Vagina (tissue), 2 donors: ENCODE measurements at places on chromosomes 5 and 9. TPM values are rescaled to one million over a fixed set of nuclear protein-coding genes. Genes with fewer than 3 reads are reported as not detected.

Gene PCDHB3
- total RNA-seq: 2.0 TPM

Gene ITGA1
- 42.7 TPM for total RNA-seq

Gene SURF6
- 12.8 TPM for total RNA-seq

Gene LECT2
- not detected for total RNA-seq

Gene GAPT
- not detected for total RNA-seq

Gene IL4
- not detected for total RNA-seq

Gene ROR2
- 22.3 TPM for total RNA-seq

Gene HEMGN
- total RNA-seq: not detected

Gene FOXE1
- total RNA-seq: 7.9 TPM

Gene DOCK8
- total RNA-seq: 18.4 TPM

Gene CAVIN4
- total RNA-seq: 0.49 TPM

- no peak for DNase-seq
- H3K4me3 ChIP-seq: no peak overlapping the region
- H3K27ac ChIP-seq: no peak overlapping the region
- no peaks in the 10 kb centered on the region for H3K27me3 ChIP-seq
Measured at GRCh38 chr9:115107701-115108100, 10.3 kb downstream of the TNC start.

- no peak for DNase-seq
- H3K27me3 ChIP-seq: no peaks in the 10 kb centered on the region
- H3K36me3 ChIP-seq: no peaks in the 10 kb centered on the region
- no peak overlapping the region for H3K27ac ChIP-seq
- H3K4me1 ChIP-seq: no peaks in the 10 kb centered on the region
- H3K4me3 ChIP-seq: no peak overlapping the region
Measured at GRCh38 chr5:126640866-126641265, 40.1 kb downstream of the PHAX start.

- H3K27ac ChIP-seq: no peak overlapping the region
- peaks cover 27% of the 10 kb centered on the region for H3K36me3 ChIP-seq
- H3K4me1 ChIP-seq: peaks cover 10% of the 10 kb centered on the region
- no peak overlapping the region for H3K4me3 ChIP-seq
- no peak for DNase-seq
- H3K27me3 ChIP-seq: no peaks in the 10 kb centered on the region
Measured at GRCh38 chr5:7856855-7857254, 5.9 kb upstream of the CFAP90 start.

GRCh38 chr5:165627548-165628170 lies 2122.2 kb downstream of the MAT2B start:
- no peaks in the 10 kb centered on the region for H3K36me3 ChIP-seq
- no peaks in the 10 kb centered on the region for H3K27me3 ChIP-seq
- no peak overlapping the region for H3K27ac ChIP-seq
- DNase-seq: no peak
- no peaks in the 10 kb centered on the region for H3K4me1 ChIP-seq

DNA sequence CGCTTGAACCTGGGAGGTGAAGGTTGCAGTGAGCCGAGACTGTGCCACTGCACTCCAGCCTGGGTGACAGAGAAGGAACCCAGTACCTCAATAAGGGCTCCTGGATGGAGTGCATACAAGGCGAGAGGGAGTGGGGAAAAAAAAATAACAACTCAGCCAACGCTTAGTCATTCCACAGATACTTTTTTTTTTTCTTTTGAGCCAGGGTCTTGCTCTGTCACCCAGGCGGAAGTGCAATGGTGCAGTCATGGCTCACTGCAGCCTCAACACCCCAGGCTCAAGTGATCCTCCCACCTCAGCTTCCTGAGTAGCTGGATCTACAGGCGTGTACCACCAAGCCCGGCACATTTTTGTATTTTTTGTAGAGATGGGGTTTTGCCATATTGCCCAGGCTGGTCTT lies 59.5 kb upstream of the GGTA1 start:
- peaks cover 29% of the 10 kb centered on the region for H3K4me1 ChIP-seq
- H3K27me3 ChIP-seq: no peaks in the 10 kb centered on the region
- H3K27ac ChIP-seq: no peak overlapping the region
- DNase-seq: no peak
- H3K36me3 ChIP-seq: no peaks in the 10 kb centered on the region
- no peak overlapping the region for H3K4me3 ChIP-seq

DNA sequence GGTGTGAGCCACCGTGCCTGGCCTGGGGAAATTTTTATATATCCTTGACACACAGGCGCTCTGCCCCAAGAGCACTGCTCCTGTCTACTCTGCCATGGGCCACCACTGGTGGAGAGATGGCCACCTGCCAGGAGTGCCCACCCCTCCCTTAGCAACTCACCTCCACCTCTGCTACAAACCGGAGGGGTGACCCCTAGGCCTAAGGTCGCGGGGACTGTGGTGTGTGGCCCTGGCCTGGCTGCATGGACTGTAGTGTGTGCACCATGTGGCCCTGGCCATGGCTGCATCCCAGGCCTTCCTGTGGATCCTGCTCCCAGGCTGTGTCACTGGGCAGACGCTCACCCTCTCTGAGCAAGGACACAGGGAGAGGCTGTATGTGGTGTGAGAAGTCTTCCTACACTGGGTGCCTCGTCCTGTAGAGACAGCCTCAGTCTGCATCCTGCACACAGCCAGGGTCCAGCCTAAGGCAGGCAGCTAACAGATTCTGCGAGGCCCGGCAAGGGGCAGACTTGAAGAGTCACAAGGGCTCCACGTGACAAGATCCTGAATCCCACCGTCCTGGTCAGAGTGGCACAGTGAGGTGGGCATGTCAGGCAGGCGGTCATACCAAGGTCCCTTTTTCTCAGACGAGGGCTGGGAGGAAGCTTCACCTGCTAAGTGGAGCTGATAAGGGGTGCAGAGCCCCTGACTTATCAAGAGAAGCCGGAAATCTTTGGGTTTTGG lies 10.3 kb downstream of the NINJ1 start:
- DNase-seq: no peak
- no peaks in the 10 kb centered on the region for H3K36me3 ChIP-seq
- H3K4me1 ChIP-seq: peaks cover 51% of the 10 kb centered on the region
- no peak overlapping the region for H3K27ac ChIP-seq
- H3K27me3 ChIP-seq: no peaks in the 10 kb centered on the region

DNA sequence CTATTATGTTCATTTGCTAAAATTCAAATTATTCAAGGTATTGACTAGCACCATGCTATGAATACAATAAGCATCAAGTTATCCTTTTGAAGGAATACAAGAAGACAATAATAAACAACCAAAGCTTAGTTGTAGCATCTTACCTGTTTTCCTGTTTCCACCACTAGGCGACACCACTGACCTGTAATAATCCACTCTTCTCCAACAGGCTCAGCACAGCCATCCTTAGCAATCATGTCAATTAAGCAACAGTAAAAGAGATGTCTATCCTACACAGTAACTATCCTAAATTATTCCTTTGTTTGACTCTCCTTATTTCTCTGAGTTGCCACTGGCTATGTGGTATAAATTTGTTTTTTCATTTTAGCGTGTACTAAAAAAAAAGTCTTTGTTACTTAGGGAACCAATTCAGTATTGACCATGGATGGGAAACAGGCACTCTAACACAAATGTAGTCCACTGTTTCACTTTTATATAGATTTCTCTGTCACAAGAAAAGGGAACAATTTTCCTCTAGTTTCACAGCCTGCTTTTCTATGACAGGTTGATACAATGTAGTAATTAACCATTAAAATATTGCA lies 46.2 kb downstream of the PCA3 start:
- no peaks in the 10 kb centered on the region for H3K36me3 ChIP-seq
- DNase-seq: no peak
- H3K27ac ChIP-seq: no peak overlapping the region
- H3K4me1 ChIP-seq: no peaks in the 10 kb centered on the region
- H3K4me3 ChIP-seq: no peak overlapping the region
- no peaks in the 10 kb centered on the region for H3K27me3 ChIP-seq

DNA sequence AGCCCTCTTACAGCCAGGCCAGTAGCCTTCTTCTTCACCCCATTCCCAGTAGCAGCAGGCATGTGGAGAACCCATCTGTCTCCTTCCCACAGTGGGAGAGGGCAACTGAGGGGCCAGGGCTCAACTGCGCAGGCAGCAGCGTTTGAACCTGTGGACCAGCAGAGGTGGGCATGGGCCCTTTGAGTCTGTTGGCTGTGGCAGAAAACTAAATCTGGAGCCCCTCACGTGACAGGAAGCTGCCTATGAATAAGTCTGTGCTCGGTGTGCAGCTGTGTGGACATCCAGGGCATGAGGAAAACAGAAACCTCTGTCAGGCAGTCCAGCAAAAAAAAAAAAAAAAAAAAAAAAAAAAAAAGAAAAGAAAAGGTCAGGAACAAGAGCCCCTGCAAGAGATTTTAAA lies 189.2 kb upstream of the NR3C1 start:
- peaks cover 8% of the 10 kb centered on the region for H3K4me1 ChIP-seq
- no peak overlapping the region for H3K27ac ChIP-seq

DNA sequence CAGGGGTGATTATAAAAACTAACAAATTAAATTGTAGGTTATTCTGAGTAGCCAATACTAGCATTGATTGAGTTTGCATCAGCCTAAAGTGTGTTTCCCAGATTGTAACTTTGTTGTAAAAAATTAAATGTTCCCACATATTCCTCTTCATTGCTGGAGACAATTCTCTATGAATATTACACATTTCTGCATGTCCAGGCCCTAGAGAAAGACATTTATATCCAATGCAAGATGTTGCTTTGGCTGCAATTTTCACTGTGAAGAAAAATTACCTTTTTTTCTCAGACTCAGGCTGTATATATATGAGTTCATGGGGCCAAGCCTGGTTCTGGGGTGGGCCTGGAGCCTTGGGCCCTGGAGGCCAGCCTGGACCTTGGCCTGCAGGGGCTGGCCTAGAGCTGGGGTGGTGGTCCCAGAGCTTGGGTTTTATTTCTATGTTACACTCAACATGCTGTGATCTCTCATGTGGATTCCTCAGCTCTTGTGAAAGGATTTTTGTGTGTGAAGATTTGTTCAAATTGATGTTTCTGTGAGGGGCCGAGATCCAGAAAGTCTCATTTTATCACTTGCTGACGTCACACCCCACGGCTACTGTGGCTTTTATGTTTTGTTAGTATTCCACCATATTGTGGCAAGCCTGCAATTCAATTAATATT lies 232.5 kb downstream of the SPATA31A1 start:
- H3K27me3 ChIP-seq: no peaks in the 10 kb centered on the region
- no peak overlapping the region for H3K4me3 ChIP-seq
- DNase-seq: peak; percentile 96
- H3K4me1 ChIP-seq: no peaks in the 10 kb centered on the region

GRCh38 chr9:106718936-106719335 lies 144.0 kb upstream of the ZNF462 start:
- no peaks in the 10 kb centered on the region for H3K27me3 ChIP-seq
- no peak for DNase-seq
- peaks cover 11% of the 10 kb centered on the region for H3K4me1 ChIP-seq
- no peak overlapping the region for H3K27ac ChIP-seq

DNA sequence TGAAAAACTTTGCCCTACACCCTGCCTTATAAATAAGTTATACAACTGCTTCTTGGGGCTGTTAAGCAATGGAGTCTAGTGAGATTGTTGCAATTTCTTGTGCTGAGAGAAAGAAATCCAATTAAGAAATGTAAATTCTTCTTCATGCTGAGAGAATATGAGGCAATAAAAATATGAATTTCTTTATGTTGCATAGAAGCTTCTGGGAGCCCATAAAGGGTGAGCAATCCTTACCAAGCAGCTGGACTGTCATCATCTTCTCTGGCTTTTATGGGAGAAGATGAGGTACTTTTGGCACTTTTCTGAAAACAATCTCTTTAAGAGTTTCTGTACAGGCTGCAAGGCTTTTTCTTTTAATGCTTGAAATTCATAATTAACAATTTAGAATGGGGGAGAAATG lies 204.3 kb downstream of the DMRTA1 start:
- DNase-seq: no peak
- no peak overlapping the region for H3K4me3 ChIP-seq
- H3K36me3 ChIP-seq: no peaks in the 10 kb centered on the region
- no peak overlapping the region for H3K27ac ChIP-seq
- H3K4me1 ChIP-seq: no peaks in the 10 kb centered on the region

- H3K27me3 ChIP-seq: no peaks in the 10 kb centered on the region
- H3K4me1 ChIP-seq: peaks cover 30% of the 10 kb centered on the region
- no peak for DNase-seq
- H3K36me3 ChIP-seq: no peaks in the 10 kb centered on the region
Measured at GRCh38 chr5:122350496-122350895, 38.5 kb downstream of the SNCAIP start.

DNA sequence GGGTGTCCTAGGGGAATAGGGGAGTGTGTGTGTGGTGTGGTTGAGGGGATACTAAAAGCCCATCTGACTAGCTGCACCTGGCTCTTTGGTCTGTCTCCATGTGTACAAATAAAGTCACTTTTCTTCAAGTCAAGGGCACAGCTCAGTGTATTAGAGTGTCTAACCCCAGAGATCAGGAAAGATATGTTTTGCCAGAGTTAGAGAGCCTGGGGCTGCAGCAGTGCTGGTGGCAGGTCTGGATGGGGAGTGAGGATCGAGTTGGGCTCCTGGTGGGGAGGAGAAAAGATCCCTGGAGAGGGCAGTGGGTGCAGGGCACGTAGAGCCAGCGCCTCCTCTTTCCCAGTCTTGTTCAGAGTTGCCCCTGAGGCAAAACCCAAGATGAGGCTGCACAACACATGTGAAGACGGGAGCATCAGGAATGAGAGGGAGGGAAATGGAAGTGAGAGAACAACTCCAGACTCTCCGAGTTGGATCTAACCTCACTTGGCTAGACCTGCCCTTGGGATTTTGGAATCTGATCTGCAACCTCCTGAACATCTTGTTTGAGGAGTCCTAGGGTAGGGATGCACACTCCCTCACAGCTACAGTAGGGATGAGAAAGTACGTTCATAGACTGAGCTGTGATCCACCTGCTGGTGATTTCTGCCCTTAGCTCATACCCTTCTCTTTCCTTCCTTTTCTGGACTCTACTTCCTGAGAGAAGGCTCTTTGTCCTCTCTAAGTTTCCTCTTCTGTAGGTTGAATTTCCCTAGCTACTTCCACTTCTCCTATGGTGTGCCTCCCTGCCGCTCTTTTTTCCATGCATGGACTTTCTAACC lies 309.9 kb downstream of the ZSWIM6 start:
- H3K4me3 ChIP-seq: no peak overlapping the region
- no peak overlapping the region for H3K27ac ChIP-seq
- DNase-seq: peak; percentile 58
- no peaks in the 10 kb centered on the region for H3K36me3 ChIP-seq

DNA sequence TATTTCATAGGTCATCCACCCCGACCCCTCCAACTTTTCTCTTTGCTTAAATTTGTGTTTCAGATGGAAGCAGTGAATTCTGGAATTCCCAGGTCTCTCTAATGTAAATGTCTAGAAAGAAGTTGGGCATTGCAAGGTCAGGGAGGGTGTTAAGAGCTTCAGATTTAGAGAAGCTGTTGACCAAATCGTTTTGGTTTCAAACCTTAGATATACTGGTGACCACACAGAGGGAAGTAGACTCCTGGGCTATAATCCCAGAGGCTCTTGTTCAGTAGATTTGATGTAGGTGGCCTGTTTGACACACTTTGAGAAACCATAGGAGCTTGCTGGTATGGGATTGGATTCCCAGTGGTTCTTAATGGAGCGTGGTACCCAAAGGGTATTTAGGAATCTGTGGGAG lies 137.3 kb upstream of the KLF9 start:
- H3K4me1 ChIP-seq: peaks cover 15% of the 10 kb centered on the region
- no peaks in the 10 kb centered on the region for H3K36me3 ChIP-seq
- no peak for DNase-seq
- no peaks in the 10 kb centered on the region for H3K27me3 ChIP-seq
- H3K4me3 ChIP-seq: no peak overlapping the region

GRCh38 chr5:159324102-159324755 lies 6.1 kb downstream of the IL12B start:
- H3K36me3 ChIP-seq: no peaks in the 10 kb centered on the region
- no peak overlapping the region for H3K27ac ChIP-seq
- no peak for DNase-seq
- no peak overlapping the region for H3K4me3 ChIP-seq
- H3K27me3 ChIP-seq: no peaks in the 10 kb centered on the region
